HepG2 (cell line): ENCODE measurements at places on chromosomes 1 and 21.

DNA sequence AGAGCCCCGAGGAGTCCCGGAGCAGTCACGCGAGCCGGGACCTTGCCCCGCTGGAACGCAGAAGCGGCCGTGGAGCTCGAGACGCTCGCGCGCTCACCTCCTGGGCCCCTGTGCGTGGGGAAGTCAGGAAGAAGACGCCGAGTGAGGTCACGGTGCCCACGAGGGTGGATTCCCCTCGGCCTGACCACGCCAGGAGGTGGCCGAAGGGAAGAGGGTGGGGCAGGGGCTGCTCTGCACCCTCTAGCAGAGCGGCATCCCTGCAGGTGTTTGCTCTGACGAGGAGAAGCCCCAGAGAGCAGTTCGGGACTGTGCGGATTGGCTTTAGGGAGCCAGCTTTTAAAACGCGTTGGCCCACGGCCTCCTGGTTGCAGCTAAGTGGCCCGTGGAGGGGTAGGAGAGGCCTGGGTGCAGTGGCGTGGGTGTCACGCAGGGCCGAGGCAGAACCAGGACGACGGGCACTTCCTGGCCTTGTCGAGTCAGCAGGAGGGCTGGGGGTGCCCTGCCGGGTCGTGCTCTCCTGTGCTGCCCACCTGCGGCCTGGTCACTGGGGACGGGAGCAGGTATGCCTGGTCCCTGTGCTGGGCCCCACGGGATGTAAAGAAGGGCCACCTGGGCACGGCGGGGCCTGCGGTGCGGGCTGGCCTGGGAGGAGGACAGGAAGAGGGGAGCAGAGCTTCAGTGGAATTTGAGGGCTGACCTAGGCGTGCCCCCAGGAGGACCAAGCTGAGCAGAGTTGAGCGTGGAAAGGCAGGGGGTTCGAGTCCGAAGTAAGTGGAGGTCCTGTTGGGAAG is 1.0 kb downstream of the PDXK start:
- no peak for DNase-seq

- DNase-seq = no peak
Observed at GRCh38 chr1:16915627-16915973, 6.1 kb upstream of the CROCC start.

GRCh38 chr1:51600529-51600928 is 16.4 kb upstream of the OSBPL9 start:
- DNase-seq = no peak

DNA sequence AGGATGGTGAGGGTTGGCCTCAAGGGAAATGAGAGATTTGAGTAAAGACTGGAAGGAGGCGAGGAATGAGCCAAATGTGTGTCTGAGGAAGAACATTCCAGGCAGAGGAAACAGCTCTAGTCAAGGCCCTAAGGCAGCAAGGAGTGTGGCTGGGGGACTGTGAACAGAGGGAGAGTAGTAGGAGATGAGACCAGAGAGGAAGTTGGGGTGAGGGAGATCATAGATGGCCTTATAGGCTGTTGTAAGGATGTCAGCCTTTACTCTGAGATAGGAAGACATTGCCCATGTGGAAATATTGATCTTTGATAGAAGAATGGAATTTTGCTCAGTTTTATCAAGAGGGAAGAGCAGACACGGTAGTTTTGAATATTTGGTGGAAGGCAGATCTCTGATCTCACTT is 55.2 kb upstream of the ARTN start:
- no peak for DNase-seq

DNA sequence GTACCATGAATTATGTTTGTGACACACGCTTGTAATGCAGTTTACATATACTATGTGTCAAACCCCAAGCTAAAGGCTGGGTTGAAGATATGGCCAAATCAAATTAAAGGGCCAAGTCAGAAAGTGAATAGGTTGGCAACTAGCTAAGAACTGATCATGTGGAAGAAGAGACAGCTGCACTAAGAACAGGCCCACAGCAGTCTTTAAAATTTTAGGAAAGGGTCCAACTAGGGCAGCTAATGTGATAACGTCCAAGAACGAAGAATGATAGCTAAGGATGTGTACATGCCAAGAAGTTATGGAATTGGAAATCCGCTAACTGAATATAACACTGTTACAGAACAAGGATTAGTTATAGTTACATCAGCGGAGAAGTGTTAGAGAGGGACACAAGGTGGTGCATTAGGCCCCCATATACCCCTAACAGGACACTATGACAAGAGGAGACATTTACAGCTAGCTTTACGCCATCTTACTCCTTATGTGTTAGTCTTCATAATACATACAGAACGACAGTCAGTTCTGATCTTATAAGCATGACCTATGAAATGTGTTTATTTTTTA is 6.5 kb upstream of the RNF2 start:
- no peak for DNase-seq
